DMS79 (cell line): ENCODE measurements at places on chromosomes 3 and 15.

DNA sequence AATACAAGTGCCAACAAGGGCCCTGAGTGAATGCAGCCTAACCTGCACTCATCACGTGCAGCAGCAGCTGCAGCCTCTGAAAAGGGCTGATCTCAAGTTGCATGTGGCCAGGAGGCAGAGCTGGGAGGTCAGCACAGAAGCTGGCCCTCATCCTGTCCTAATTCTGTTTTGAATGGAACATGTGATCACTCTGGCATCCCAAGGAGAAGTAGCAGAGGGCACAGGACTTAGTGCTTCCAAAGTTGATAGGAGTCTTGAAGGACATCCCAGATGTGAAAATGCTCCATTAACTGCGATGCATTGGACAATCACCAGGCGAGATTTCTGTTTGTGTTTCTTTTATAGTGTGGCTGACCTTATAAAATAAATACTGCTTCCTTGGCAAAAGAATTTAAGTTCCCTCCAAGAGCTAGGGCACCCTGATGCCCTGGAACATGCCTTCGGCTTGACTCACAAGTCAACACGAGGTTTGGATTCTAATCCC is 31.6 kb upstream of the STAG1 start:
- no peak for DNase-seq

DNA sequence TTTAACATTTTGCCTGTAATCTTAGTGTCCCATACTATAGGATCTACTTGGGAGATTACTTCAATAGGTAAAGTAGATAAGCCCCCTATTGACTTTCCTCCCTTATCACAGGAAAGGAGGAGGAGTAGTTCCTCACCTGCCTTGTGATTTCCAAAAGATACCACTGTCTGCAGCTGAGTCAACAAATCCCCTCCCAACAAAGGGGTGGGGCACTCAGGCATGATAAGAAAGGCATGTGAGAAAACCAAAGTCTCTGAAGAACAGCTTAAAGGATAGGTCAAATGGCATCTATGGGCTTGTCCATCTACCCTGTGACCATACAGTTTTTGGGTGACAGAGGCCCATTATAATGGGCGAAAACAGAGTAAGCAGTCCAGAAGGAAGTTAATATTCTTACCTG is 71.3 kb upstream of the WNT7A start:
- DNase-seq, result no peak

DNA sequence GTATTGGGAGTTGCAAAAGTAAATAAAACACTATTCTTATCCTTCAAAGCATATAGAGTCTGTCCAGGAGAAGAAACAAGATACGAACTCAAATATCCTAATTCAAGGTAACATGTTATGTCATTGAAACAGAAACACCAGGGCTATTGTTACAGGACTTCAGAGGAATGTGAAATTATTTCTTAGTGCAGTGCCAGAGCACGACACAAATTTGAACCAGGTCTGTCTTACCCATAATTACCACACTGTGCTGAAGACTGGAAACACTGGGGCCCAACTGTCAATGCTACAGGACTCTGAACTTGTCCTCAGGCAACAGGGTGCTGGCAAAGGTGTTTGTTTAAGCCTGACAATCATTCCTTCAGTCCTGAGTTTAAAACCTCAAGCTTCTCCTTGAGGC is 633.6 kb upstream of the UBE2E2 start:
- no peak for DNase-seq

GRCh38 chr3:124291008-124291407 is 299.1 kb upstream of the ROPN1 start:
- no peak for DNase-seq

DNA sequence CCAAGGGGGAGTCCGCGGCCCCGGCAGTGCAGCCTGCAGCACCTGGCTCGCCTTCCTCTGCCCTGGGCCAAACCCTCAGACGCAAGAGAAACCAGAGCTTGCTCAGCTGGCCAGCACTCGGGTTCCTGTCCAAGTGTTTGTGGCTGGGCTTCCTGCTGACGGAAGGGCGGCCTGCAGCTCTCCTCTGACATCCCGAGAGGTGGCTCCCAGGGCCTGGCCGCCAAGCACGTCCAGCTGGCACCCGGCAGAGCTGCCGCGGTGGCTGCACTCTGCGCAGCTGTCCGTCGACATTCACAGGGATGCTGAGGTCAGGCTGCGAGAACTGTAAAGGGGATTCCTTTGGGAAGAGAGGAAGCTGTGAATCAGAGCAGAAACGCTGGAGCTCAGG is 85.6 kb downstream of the CPN2 start:
- peak; percentile 69 for DNase-seq

GRCh38 chr3:46075816-46076215 is 48.5 kb upstream of the XCR1 start:
- no peak for DNase-seq

DNA sequence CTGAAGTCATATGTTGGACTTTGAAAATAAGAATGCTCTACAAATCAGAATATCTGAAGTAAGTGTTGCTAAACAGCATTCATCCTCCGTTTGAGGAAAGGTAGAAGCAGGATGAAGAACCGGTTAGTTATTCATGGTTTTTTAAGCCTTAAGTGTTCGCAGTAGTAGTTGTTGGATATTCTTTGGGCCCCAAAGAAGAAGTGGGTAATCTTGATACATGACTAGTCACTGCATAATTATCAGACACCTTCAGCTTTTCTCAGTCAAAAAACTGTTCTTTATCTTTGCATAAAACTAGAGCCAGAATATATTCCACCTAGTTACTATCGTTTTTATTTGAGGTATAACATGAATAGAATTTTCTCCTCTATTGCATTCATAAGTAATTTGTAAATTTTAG is 13.8 kb downstream of the RAB5A start:
- no peak for DNase-seq

DNA sequence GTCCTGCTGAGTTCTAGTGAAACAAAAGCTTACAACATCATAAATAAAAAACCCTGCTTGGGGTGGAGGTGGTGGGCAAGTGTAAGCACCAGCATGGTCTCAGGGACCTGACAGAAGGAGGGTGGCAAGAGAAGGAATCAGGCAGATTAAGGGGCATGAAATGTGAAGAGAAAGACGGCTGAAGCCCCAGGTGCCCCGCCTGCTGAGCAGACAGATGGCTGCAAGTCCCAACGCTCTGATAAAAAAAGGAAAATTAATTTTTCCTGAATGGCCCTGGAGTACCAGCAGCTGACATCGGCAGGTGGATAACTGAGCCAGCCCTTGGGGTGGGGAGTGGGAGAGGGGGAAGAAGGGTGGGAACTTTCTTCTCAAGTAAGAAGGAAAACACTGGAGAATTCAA is 137.9 kb downstream of the XXYLT1 start:
- DNase-seq, result no peak

DNA sequence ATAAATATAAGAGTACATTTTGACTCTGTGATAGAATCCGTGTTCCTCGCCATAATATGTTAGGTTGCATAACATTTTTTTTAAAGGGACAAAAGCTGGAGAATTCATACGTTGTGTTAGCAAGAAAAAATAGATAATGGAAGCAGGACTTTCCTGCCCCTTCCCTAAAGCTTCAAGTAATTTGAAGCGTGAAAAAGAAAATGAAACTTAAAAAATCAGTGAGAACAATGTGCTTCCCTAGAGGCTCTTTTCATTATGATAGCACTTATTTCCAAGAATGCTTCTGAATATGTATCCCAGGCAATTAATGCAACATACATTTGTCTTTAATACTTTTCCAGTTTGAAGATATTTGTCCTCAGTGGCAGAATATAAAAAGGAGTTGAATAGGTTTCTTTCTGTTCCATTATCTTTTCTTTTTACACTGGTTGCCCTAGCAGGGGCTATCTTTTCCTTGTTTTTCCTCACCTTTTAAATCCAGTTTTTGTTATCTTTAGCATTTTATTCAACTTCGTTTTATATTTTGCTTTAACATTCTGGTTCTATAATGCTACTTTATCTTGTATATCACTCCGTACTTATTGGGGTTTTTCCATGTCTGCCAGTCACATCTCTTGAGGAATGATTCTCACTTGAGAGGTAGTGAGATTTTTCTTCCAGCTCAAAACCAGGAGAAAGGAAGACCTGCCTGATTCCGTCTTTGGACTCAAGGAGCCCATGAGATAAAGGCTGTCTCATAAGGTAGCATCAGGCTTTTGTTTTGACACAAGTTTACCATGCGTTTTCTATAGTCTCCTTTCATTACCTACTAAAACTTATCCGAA is 113.8 kb downstream of the MBNL1 start:
- DNase-seq, result no peak

GRCh38 chr3:32456429-32457130 is 46.1 kb downstream of the CMTM6 start:
- no peak for DNase-seq

DNA sequence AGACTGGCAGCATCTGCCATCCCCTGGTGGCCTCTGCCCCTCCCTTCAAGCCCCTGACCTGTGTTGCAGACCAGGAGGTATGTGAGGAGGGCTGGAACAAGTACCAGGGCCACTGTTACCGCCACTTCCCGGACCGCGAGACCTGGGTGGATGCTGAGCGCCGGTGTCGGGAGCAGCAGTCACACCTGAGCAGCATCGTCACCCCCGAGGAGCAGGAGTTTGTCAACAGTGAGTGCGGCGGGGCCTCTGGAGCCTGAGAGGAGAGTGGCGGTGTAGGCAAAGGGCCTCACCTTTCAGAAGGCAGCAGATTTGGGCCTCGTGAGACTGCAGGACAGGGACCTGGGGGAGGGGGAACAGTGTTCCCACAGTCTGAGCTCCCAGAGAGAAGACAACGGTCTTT is 24.0 kb downstream of the HAPLN3 start:
- no peak for DNase-seq

GRCh38 chr3:42655980-42656679 is 2.6 kb downstream of the ZBTB47 start:
- DNase-seq, result no peak

DNA sequence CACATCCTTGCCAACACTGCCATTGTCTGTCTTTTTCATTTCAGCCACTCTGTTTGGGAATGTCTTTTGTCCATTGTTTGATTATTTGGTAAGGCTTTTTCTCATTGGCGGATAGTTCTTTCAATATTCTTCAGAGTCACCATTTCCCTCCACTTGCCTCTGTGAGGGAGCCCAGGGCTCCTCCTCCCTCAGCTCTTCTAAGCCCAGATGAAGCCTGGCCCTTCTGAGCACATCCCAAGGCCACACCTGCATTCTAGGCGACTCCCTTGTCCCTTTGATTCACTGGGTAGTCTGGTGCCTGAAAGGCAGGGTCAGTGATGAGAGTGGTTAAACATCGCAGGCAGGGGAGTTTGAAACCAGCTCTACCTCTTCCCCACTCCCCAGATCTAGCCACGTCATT is 12.4 kb upstream of the LTF start:
- DNase-seq, result no peak

DNA sequence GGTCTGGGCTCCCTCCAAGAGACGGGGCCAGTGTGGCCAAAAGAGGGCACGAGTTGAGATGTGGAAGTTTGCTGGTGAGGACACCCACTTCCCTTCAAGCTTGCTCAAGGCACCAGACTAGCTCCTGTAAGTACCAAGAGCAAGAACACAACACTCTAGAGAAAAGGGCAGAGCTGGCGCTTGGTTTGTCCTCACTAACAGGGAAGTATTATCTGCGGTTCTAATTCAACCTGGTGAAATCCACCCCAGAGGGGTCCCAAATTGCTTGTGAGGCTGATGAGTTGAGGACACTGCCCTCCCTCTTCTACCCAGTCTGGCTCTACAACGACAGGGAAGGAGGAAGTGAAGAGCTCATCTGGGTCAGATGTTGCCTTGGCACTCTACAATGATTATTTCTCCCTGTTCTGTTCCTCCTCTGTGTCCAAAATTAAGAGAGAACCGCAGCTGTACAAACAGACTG is 16.9 kb upstream of the FSIP1 start:
- DNase-seq, result no peak

DNA sequence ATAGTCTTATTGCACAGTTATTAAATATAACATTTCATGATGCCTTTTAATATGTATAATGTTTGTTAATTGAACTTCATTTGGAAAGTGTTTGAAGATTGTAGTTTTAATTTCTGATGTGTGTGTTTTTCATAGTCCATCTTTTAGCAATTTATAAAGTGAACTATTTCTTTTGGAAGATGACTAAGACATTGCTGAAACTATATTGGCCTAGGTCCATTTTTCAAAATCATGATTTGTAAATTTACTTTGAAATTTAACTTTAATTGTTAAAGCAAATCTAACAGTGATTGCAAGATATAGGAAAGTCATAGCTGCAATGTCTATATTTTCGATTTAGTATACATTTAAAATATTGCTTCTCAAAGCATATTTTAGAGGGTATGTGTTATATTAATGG is 30.8 kb downstream of the MCTP2 start:
- no peak for DNase-seq

DNA sequence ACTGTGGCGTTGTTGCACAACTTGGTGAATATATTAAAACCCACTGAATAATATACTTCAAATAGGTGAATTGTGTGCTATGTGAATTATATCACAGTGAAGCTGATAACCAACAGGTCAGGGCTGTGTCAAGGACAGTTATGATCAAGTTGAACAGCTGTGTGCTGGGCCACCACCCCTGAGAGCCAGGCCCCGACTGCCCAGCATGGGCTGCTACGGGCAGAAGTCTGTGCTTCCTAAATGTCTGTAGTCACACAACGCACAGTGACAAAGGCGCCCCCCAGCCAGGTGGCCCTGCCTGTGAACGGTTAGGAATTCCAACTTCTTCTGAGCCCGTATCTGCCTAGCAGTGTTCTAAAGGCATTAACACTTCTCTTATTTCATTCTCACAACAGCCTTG is 32.8 kb downstream of the TKT start:
- no peak for DNase-seq

DNA sequence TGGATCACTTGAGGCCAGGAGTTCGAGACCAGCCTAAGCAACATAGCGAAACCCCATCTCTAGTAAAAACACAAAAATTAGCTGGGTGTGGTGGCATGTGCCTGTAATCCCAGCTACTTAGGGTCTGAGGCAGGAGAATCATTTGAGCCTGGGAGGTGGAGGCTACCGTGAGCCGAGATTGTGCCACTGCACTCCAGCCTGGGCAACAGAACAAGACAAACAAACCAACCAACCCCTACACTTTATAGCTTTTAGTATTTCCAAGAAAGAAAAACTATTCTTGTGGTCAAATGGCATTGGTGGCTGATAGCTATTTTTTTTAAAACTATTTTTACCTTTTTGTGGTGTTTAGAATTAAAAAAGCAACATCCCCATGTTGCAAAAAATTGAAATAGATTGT is 7.2 kb downstream of the TMEM45A start:
- no peak for DNase-seq

DNA sequence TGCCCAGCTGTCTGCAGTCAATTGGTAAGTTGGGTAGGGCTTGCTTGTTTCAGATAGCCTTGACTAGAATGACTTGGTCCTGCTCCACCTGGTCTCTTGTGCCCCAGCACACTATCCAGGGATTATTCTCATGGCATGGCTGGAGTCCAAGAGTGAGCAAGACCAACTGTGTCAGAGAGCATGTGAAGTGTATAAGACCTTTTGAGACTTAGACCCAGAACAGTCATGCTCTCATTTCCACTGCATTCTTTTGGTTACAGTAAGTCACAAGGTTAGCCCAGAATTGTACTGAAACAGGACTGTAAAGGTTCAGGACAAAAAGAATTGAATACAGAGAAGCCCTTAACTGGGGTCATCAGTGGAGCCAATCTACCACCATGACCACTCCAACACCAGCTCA is 650.8 kb upstream of the ADAMTS9 start:
- no peak for DNase-seq

GRCh38 chr15:98755138-98755537 is 106.8 kb downstream of the IGF1R start:
- no peak for DNase-seq
